ENCODE measurements at places on chromosomes 1 and 21. TPM values are rescaled to one million over a fixed set of nuclear protein-coding genes. Genes with fewer than 3 reads are reported as not detected.

DNA sequence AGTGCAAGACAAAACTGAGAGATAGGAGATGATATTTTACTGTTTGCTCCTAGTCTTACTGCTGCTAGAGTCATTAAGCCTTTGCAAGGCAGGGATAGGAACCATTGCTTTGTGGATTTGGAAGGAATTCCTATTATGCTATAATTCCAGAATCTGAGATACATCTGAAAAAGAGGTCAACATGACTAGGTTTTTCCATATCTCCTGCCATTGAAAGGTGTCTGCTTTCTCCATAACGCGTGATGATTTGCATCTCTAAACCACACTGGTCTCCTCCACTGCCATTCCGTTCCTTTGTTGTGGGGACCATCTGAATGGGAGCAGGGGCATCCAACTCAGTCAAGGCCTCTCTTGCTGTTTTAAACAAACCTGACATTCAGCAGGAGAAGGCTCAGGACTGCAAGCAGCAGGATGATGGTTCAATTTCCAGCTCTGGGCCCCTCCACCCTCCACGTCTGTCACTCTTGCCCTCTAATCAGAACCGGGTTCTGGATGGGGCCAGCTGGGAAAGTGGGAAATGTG, 45.2 kb downstream of the PLPP3 start:
- no peak for DNase-seq

GRCh38 chr1:178341261-178341956, 155.4 kb downstream of the CLEC20A start:
- DNase-seq = peak; percentile 72

DNA sequence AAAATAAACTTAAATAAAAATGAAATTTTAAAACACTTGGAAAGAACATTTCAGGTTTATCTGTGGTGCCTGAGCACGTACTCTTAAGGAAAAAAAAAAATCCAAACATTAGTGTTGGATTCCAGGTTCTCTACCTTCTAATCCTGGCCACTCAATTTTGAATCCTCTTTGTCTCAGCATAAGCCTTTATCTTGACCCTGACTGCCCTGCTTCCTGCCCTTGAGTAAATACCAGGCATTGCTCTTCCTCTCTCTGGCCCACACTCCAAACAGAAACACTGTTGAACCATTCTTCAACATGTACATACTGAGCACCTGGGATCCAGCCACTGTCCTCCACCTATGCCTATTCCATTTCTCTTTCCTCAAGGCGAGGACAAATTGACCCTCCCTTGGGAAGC, 11.4 kb upstream of the VANGL1 start:
- no peak for DNase-seq

GRCh38 chr1:214270097-214270650, 10.8 kb upstream of the SMYD2 start:
- no peak for DNase-seq

DNA sequence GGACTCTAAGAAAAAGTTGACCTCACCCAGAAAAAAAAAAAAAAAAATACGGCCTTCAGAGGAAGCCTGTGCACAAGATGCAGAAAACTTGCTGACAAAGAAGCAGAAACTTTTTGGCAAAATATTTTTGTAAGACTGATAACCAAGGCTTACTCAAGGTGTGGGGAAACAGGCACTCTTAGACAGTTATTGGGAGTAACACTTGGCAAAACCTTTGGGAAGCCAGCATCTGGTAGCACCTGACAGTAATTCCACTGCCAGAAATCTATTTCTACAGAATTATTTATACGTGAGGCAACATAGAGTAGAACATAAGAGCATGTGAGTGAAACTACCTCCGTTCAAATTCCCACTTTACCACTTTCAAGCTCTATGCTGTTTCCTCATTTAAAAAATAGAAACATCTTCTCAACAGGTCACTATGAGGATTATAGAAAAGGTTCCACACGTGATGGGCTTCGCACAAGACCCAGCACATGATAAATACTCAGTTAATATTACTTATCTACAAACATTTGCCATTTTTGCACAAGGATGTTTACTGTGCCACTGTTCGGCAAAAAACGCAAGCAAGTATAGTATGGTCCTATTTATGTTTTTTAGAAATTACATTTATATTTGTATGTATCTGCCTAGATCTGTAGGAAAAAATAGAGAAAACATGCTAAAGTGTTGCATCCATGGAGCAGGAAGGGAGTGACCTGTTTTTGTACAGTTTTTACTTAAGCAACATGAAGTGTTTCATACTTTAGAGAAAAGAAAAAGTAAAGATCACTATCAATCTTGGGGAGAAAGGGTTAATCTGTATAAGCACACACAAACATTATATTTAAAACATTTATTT, 22.2 kb downstream of the MRPL39 start:
- DNase-seq = no peak

DNA sequence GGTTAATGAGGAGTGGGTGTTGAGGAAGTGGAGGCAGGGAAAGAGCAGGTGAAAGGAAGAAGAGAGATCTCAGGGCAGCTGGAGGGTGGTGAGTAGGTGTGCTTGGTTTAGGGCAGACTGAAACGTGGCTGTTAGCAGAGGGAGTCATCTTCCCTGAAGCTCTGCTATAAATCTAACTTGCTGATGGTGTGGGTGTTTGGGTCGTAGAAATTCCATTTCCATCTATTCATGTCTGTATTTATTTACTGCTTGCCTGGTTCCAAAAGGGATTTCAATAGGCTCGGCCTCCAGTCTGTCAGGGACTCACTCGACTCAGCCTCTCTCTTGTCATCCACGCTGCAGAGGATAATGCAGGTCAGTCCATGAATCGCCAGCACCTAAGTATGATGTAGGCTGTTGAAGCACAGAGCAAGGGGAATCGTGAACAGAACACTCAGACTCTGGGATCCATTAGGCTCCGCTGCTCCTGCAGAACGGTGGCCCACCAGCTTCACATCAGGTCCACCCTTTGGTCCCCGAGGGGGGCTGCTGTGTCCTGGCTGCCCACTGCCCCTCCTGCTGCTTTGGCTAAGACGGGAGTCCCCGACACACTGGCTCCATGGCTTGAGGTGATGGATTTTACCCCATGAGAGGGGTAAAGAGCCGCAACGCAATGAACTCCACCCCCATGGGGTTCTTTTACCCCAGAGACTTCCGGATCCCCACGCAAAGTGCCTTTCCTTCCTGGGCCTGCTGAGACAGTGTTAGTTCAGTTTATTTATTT, 156.2 kb downstream of the RHOU start:
- no peak for DNase-seq

DNA sequence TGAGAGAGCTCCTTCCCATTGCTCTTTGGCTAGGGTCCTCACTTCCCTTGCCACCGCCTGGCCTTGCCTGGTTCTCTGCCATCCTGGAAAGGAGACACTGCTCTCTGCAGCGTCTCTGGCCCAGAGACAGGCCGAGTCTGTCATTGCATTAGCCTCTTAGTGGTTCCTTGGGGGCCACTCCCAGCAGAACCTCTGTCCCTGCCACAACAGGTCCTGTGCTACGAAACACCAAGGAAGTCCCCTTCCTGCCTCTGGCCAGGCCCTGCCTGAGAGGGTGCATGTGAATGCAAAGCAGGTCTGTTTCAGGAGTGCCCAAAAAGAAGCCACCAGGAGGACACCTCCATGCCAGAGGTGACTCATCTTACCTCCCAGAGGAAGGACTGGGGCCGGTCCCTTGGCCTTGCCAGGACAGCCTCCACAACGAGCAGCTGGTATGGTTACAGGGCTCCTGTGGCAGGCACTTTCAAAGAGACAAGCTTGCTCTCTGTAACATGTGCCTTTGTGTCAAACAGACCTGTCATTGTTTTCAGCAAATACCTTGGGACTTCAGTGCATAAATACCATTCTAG, 59.6 kb downstream of the VPS26C start:
- peak; percentile 39 for DNase-seq

DNA sequence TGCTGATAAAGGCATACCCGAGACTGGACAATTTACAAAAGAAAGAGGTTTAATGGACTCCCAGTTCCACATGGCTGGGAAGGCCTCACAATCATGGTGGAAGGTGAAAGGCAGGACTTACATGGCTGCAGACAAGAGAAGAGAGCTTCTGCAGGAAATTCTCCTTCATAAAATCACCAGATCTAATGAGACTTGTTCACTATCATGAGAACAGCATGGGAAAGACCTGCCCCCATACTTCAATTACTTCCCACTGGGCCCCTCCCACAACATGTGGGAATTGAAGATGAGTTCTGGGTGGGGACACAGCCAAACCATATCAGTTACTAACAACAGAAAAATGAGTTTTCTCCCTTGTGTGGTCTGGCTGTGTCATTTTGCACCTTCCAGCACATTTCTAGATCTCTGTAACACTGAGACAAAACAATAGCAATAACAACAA, 741.4 kb downstream of the KCNT2 start:
- no peak for DNase-seq

BRDT gene
- total RNA-seq = not detected

OR10J1 gene
- not detected for total RNA-seq

TMEM50B gene
- total RNA-seq = 97.3 TPM

SYT2 gene
- total RNA-seq = 0.29 TPM
